ENCODE measurements at places on chromosomes 2 and 18.

DNA sequence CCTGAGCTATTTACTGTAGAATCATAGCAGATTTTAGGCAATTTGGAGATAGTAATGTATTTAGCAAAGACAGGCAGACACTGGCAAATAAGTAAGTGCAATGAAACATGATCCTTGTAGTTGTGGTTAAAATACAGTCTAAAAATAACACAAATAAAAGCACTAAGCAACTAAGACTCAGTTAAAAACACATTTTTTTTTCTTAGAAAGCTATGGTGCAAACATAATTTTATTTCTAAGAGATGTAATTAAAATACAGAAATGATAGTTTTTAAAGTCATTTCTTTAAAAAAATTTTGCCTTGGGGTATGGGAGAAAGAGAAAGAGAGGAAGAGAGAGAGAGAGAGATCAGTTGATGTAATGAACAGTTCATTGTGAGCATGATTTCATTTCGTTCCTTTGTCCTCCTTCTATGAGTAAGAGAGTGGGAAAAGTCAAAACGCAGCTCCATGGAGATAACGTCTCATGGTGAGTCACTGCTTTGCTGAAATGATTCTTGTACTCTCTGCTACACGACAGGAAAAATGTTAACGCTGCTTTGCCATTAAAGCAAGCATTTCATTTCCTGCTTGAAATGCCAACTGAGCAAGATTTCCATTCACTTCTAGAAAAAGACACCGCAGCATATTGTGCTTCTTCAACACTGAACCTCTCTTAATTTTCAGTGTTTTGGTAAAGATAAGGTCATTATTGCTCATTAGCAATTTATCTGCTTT lies 61.3 kb upstream of the PGAP1 start:
- no peak for DNase-seq

GRCh38 chr2:236157815-236158498 lies 10.2 kb downstream of the GBX2 start:
- DNase-seq: no peak

DNA sequence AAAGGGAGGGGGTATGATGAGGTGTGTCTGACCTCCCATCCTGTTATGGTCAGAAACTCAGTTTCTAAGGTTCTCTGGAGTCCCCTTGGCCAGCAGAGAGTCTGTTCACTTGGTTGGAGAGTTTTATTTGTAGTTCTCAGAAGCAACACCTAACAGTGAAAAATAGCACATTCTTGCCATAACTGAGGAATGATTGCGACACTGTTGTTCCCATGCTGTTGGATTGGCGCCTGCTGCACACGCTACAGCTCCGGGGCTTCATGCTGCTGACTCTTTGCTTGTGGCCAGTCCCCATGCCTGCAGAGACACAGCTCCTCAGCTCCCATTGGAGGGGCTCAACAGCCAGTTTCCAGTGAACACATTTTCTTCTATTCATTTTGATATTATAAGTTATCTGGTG lies 42.1 kb downstream of the TPGS2 start:
- DNase-seq: no peak

GRCh38 chr2:83567551-83567950 lies 891.5 kb downstream of the SUCLG1 start:
- DNase-seq: no peak

- no peak for DNase-seq
These were observed 274.4 kb upstream of the SLC14A2 start for GRCh38 chr18:45340884-45341283.

DNA sequence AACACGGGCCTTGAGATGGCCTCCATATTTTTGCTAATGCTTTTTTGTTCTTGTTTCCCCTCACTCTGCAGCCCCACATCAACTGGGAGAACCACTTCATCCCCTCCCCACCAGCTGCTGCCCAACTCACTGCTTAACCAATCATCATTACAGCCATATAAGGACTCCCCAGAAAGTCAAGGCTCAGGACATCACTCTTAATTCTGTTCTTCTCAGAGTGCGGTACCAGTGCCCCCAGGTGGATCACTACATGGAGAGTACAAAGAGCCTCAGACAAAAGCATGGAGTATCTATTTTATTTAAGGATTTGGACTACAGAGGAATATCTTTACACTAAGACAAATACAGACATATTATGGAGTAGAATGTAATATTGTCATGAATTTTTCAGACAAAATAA lies 340.6 kb downstream of the PAX3 start:
- no peak for DNase-seq

DNA sequence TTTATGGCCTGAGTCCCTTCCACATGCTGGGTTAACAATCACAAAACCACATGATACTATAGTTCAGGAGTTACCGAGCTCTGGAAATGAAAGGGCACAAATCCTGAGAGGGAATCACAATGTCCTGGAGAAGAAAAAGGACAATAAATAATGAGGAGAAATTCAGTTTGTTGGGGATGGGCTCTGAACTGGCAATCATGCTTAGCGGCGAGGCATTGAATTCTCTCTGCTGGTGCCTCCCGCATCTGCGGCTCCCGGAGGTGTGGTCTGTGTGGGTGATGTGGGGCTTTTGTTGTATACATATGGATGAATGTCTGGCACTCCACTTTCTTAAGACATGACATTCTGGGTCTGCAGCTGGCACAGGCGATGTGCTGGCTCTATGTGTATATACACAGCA lies 46.1 kb downstream of the NRP2 start:
- no peak for DNase-seq

GRCh38 chr2:157875641-157876065 lies 477 bp downstream of the ACVR1 start:
- no peak for DNase-seq

DNA sequence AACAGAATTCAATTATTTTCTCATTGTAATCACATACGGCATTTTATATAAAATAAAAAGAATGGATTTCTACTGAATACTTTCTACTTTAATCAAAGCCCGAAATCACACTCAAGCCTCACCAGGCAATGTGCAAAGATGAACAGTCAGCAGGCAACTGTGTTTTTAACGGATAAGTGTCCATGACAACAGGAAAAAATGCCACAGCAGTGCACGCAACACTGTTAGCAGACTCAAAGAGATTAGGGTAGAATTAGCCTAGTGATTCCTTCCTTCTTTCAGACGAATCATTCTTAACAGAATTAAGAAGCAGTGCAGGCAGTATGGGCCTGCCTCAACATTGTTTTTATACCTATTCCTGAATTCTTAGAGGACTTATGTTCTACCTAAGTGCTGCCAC lies 135.6 kb downstream of the CDH2 start:
- DNase-seq: no peak

DNA sequence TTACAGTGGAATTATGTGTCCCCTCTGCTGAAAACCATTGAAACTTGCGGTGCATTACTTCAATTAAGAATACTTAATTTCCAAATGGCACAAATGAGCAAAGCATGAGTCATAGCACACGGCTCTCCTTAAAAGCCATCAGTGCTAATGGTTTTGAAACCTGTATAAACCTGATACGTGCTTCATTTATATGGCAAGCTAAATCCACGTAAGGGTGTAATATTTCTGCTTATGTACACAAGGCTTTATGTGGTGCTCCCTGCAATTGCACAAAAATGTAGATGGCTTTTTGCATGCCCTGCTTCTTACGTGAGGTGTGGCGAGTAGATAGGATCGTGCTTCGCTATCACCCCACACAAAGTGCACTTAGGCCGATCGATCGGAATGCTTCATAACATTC lies 840.9 kb downstream of the GALR1 start:
- no peak for DNase-seq

DNA sequence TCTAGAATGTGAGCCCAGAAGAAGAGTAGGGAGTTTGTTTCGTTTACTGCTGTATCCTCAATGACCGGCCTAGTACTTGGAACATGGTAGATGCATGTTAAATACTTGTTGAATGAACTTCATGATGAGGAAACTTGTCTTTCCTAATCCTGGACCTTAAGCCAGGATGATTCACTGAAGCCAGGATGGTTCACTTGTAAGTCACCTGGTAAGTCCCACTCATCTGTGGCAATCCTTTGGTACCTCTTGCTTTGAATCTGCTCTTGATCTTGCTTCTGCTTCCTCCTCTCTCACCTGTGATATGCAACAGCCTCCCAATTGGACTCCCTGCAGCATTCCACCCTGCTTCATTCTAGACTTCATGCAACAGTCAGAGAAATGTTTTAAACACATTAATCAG lies 43.6 kb downstream of the QPCT start:
- no peak for DNase-seq

DNA sequence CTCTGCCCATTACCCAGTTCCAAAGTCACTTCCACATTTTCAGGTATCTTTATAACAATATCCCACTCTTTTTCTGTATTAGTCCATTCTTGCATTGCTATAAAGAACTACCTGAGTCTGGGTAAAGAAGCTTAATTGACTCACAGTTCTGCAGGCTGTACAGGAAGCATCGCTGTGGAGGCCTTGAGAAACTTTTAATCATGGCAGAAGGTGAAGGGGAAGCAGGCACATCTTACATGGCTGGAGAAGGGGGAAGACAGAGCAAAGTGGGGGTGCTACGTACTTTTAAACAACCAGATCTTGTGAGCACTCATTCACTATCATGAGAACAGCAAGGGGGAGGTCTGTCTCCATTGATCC lies 85.4 kb upstream of the MAP4K3 start:
- no peak for DNase-seq

GRCh38 chr2:27250652-27251379 lies 12.0 kb downstream of the SLC30A3 start:
- no peak for DNase-seq

DNA sequence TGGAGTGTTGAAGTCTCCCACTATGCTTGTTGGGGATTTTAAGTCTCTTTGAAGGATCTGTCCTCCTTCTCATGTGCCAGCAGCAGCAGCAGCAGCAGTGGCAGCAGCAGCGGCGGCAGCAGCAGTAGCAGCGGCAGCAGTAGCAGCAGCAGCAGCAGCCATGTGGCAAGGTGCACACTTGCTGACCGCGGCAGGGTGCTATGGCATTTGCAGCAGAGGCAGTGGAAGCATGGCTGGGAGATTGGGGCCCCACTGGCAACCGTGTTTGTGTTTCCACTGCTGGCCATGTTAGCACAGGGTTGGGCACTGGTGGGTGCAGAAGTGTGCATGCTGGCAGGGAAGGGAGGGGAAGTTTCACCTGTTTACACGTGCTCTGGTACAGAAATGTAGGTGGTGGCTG lies 280.1 kb downstream of the NUP35 start:
- DNase-seq: no peak

DNA sequence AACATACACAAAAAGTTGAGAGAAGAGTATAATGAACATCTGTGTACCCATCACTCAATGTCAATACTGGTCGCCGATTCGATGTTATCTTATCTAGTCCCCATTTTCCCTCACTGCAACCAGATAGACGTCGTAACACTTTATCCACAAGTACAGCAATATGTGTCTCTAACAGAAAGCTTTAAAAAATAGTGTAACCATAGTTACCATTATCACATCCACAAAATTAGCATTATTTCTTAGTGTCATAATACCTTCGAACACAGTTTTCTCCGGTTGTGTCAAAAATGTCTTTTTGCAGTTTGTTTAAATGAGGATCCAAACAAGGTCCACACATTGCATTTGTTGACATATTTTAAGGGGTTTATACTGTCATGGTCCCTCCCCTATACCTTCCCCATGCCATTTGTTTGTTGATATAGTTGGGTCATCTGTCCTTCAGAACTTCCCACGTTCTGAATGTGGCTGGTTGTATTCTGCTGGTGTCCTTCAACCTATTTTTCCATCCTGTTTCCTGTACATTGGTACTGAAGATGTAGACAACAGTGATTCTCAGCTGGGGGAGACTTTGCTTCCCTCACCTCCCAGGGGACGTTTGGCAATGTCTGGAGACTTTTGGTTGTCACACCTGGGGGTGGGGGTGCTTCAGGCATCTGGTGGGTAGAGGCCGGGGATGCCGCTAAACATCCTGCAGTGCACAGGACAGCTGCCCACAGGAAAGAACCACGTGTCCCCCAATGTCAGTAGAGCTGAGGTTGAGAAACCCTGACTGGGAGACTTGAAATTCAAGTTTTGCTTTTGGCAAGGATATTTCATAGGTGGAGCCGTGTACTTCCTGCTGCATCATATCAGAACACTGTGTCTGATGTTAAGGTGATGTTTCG lies 72.7 kb upstream of the SPRED2 start:
- no peak for DNase-seq

GRCh38 chr2:176111846-176112374 lies 4.7 kb upstream of the HOXD10 start:
- DNase-seq: no peak
